ENCODE measurements at places on chromosomes 4 and X.

DNA sequence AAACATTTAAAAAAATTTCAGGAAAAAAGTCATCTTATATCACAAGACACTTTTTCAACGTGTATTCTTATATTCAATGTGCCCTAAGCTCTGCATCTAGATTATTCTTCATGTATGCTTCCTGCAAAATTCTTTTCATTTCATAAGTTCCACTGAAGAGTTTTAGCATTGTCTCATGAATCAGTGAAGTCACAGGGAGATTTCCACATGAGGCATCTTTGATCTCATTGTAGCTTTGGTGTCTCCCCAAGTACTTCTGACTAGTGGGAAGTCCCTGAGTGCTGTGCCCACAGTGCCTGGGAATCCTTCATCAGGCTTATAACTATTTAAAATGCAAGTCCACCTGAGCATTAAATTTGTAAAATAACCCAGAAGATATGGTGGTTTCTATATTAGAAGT lies 123.8 kb downstream of the MAD2L1 start:
- DNase-seq = no peak

DNA sequence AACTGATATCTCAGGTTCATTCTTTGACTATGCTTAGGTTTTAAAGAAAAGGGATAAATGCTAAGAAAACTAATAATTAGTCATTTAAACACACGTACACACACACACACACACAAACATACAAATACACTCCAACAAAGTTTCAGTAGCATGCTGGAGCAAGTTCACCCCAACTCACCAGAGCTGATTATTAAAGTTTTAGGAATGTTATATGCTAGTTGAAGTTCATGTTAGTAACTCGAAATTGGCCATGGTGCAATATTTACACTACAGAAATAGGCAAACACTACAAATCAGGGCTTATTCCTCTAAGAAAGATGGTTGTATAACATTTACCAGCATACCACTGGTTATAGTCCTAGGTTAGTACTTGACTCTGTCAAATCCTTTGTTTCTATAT lies 384.0 kb upstream of the DIPK2B start:
- no peak for DNase-seq

GRCh38 chrX:65726715-65727114 lies 59.3 kb downstream of the MSN start:
- DNase-seq = no peak

- DNase-seq = no peak
Observed at GRCh38 chr4:65789805-65790204, 119.5 kb upstream of the EPHA5 start.

GRCh38 chrX:21728276-21728968 lies 29.5 kb downstream of the SMPX start:
- DNase-seq = no peak

GRCh38 chr4:75718529-75718928 lies 5.8 kb upstream of the USO1 start:
- DNase-seq = no peak

Data from cortex of kidney (tissue), 1 donor.